ENCODE measurements at places on chromosomes 4 and X. TPM values are rescaled to one million over a fixed set of nuclear protein-coding genes. Genes with fewer than 3 reads are reported as not detected.

Gene SMIM9
- total RNA-seq, result not detected

Gene PIM2
- 5.8 TPM for total RNA-seq

Gene FRAS1
- 9.9 TPM for total RNA-seq

Gene DCAF12L1
- 18.5 TPM for total RNA-seq

Gene FAM3A
- total RNA-seq, result 19.2 TPM

Gene IL1RAPL1
- total RNA-seq, result 5.9 TPM

Gene SLC25A6
- 80.2 TPM for total RNA-seq

Gene ERCC6L
- total RNA-seq, result 4.2 TPM

Gene PNMA6F
- not detected for total RNA-seq

Gene GABRA4
- total RNA-seq, result not detected

Gene AMER1
- 1.1 TPM for total RNA-seq

Data from epithelial cell of umbilical artery (primary cell).